ENCODE measurements at places on chromosomes 4 and X.

GRCh38 chr4:128566693-128567092 is 242.8 kb upstream of the JADE1 start:
- no peak for DNase-seq

DNA sequence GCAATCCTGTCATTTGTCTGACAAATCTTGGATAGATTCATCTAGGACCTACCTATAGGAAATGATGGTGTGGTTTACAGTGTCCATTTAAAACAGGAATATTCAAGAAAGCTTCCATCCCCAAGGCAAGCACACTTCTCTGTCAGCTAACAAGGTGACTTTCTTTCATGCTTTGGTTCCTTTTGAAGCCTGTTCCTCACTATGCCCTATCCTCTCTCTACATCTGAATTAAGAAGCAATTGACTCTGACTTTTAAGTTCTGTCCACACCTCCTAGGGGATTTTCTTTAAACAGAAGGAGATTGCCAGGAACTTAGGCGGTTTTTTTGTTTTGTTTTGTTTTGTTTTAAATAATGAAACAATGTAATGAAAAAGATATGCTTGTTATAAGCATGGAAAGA is 1181.4 kb upstream of the TENM3 start:
- no peak for DNase-seq

- no peak for DNase-seq
Observed at GRCh38 chrX:77427611-77428010, 19.6 kb upstream of the FGF16 start.

- DNase-seq: no peak
Observed at GRCh38 chr4:77376788-77377460, 219.9 kb downstream of the CCNG2 start.

DNA sequence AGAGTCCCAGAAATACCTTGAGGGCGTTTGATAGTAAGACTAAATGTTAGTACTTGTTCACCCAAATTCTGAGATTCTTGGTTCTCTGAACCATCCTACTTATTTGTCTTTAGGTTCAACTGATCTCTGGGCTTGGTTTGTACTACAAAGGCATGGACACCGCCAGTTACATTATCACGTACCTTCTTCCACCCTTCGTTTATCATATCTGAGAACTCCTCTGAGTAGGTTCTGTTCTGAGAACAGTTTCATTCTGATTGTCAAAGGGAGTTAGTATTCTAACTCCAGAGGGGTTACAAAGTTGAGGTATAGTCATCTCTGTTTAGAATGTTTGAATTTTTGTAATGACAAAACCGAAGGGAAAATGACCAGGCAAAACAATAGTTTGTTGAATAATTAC is 19.3 kb downstream of the ZFX start:
- no peak for DNase-seq

- DNase-seq: peak; percentile 53
Observed at GRCh38 chrX:40107291-40108161, 9.8 kb upstream of the BCOR start.

GRCh38 chrX:65589304-65589703 is 54.7 kb upstream of the LAS1L start:
- no peak for DNase-seq

DNA sequence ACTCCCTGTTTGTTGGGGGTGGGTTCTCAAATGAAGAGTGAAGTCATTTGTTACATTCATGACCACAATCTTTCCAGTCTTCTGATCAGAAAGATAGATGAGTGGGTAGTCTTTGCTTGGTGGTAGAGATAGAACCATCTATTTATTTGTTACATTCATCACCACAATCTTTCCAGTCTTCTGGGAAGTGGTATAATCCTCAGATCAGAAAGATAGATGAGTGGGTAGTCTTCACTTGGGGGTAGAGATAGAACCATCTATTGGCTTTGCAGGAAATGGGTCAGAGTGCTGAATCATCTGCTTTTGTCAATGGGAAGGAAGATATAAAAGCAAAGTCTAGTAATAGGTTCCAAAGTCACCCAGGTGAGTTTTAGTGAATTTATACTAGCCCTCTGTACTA is 64.2 kb upstream of the EPGN start:
- no peak for DNase-seq

- no peak for DNase-seq
Observed at GRCh38 chrX:131675596-131676194, 131.8 kb downstream of the OR13H1 start.

DNA sequence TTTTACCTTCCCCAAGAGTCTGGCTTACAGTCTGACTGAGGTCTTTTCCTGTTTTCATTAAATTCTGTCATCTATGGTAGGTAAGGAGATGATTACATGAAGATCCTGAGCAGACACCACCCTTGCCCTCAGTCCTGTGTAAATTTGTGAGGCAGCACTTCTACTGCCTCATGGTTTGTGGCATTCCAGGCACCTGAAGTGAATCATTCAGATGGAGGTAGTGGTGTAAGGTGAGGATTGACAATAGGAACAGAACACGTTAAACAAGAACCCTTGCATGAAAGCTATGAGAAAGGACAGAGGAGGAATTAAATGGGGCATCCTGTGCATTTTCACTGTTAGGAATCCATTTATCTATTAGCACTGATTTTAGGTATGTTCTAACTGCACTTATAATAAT is 618.6 kb downstream of the TLL1 start:
- no peak for DNase-seq

DNA sequence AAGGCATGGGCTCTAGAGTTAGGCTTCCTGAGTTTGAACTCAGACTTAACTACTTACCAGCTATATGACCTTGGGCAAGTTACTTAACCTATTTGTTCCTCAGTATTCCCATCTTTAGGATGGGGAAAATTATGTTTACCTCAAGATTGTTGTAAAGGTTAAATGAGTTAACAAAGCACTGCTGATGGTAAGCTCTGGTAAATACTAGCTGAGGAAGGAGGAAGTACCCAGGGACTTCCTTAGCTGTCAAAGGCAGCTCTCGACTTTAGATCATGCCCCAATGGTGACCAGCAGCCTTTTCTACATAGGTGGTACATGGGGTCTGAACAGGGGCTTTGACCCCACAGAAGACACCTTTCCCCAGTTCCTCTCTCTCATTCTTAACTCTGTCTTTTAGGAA is 20.1 kb downstream of the ATP7A start:
- DNase-seq: no peak

GRCh38 chrX:17591741-17592110 is 145.6 kb upstream of the SCML1 start:
- DNase-seq: no peak

DNA sequence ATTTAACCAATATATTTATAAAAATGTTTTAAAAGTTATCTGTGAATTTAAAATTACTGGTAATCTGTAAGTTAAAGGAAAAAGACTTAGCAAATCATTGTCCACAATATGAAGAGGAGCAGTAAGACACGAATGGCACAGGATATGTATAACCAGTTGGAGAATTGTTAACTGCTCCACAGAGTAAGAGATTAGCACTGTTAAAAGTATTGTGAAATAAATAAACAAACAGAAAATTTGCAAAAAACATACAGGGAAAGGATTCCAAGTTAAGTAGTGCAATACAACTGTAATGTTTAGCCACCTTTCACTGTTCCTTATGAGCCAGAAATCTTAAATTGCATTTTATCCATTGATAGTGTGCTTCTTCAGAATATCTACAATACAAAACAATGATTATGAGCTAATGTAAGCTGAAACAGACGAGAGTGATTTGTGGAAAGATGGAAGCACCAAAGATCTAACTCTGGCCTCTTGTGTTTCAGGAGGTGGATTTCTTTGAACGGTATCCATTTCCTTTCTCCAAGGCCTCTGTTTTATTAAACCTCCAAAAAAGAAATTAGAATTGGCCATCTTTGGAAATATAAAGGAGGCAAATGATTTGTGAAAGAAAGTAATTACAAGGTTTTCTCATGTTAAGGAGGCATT is 188.4 kb downstream of the UNC5C start:
- DNase-seq: no peak

DNA sequence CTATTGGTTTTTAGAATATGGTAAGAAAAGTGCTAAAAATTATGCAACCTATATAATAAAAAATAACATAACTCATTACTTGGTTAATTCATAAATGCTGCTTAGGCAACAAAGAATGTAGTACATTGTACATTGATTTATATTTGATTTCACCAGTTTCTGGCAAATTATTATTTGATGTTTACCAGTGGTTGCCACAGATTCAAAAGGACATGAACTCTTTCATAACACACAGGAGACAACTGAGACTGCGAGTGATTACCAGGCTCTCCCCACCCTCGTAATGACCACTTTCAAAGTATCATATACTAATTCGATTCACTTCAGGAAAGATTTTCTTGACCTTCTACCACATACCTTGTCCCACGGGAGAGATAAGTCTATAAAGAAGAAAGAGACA is 158.5 kb downstream of the NR3C2 start:
- no peak for DNase-seq

GRCh38 chr4:3452376-3452775 is 10.6 kb downstream of the HGFAC start:
- DNase-seq: no peak

DNA sequence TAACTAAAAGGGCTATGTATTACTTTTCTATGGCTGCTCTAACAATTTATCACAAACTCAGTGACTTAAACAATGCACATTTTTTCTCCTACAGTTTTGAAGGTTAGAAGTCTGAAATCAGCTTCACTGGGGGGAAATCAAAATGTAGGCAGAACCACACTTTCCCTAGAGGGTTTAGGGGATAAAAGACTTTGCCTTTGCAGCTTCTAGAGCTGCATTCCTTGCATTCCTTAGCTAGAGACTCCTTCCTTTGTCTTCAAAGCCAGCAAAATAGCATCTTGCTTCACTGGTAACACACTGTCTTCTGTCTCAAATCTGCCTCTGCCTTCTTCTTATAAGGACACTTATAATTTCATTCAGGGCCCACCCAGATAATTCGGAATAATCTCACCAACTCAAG is 152.4 kb upstream of the SPIN4 start:
- DNase-seq: no peak

DNA sequence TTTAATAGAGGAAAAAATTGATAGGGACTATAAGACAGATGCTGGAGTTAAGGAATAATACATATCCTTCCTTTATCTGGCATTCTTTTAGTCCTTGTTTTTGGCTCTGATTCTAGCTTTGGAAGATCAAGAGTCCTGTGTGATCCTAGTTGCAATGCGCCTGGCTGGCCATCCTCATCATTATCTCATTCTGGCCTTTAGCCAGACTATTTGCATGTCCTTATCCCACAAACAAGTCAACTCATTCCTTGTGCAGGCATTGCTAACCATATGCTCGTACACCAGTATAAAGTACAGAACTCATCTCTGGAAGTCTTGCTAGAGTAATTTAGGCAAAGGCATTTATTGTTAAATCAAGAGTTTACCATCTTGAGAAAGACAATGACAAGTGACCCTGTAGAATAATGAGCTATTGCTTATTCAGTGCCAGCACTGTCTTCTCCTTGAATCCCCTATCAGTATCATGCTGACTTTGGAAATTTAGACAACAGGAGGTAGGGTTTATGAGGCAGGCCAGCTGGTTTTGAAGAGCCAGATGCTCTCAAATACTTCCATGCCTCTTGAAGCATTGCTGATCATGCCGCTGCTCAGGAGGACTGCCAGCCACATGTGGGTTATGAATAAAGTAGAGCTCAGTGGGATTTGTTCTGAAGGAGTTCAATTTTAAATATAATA is 1730.3 kb upstream of the TENM3 start:
- DNase-seq: no peak

GRCh38 chrX:31547816-31548215 is 476.0 kb upstream of the FTHL17 start:
- DNase-seq: no peak

DNA sequence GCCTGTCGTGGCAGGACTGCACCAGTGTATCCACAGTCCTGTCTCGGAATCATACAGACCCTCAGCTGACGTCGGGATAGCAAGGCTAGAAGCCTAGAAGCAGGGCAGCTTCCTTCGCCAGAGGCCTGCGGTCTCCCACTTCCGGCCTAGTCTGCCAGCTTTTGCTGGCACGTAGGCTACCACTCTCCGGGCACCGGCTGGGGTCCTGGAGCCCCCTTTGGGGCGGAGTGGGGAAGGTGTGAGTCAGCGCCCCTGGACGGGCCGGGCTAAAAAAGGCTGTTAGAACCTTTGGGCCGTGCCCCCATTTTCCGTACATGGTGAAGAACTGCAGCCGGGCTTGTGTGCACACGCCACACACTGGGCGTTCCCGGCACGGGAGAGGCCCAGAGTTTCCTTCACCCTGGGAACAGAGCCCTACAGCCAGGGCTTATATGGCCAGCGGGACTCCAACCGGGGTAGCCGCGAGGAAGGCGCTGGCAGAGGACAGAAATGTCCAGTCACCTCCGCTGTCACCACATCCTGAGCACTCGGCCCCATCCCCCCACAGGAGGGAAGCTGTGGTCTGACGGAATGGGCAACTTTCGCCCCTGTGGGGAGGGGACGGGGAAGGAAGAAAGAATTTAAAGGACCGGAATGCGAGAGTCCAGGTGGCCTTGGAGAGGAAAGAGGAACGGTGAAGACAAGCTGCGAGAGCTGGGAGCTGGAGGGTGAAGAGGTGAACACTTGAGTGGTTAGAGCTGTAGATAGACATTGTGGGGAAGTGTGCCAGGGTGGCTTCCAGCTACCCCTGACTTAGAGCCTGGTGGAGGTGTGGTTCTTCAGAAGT is 4.6 kb downstream of the MAGIX start:
- no peak for DNase-seq

DNA sequence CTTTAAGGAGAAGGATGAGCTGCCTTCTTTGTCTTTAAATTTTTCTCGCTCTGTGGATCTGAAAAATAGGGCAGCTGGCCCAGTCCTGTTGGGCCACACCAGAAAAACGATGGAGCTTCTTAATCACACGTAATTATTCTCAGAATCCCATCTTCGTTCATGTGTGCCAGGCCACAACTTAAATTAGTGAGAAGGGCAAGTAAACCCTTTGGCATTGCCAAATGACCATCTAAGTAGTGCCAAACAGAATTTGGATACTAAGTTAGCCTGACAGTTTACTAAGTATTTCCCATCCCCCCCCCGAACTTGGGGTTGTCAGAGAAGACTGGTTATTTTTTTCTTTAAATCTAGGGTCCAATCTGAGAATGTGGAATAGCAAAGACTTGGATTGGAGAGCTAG is 62.0 kb downstream of the CASP3 start:
- no peak for DNase-seq

- DNase-seq: no peak
Observed at GRCh38 chr4:122914292-122914904, 8.0 kb downstream of the NUDT6 start.

DNA sequence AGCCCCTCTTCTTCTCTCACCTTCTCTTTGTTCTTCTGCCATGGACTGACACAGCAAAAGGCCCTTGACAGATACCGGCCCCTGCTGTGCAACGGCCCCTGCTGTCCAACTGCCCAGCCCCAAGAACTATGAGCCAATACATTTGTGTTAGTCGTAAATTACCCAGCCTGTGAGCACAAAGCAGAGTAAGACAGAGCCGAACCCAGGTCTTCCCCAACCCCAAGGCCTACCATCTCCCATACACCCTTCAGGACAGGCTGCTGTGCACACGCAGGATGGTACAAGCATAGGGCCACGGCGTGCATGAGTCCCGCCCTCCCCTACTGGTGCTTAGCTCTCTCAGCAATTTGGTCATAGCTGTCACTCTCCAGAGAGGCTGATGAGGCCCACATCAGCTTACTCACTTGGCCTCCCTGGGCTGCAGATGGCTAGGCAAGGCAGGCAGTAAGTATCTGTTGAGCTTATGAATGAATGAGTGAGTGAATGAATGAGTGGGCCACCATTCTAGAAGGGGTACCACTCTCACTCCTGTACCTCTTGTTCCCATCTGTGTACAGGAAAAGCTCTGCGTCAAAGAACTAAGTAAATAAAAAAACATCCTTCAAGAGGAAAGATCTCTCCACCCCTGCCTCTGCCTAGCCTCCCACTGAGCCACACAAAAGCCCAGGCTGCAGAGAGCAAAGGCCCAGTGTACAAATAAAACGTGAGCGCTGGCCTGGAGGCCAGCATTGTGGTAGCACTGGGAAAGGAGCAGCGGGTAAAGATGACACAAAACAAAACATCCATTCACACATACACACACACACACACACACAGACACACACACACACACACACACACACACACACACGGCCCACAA is 13.9 kb downstream of the WDR1 start:
- no peak for DNase-seq

Measured in NCI-H1417 treated with DMSO at 0.1 percent for 48 hours (cell line).